IMR-90 (cell line): ENCODE measurements at places on chromosomes 1 and 21. TPM values are rescaled to one million over a fixed set of nuclear protein-coding genes. Genes with fewer than 3 reads are reported as not detected.

DNA sequence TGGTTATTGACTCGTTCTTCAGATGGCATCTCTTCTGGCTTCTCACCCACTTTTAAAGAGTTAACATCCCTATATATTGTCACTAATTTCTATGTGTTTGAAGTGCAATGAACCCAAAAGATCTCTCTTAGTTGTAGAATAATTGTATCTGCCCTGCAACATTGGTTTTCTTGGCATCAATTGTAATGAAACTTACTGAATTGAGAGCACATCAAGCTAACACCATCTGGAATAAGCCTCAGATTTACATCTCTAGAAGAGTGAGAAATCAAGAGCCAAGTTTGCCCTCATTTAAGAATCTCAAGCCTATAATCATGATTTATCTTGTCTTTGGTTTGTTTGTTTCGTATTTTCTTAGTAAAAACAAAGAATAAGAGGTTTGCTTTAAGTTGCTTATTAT, 372.6 kb upstream of the LRRC7 start:
- no peaks in the 10 kb centered on the region for H3K4me1 ChIP-seq
- no peaks in the 10 kb centered on the region for H3K27me3 ChIP-seq
- no peaks in the 10 kb centered on the region for H3K36me3 ChIP-seq
- H3K27ac ChIP-seq = no peak overlapping the region

GRCh38 chr1:242447689-242448088, 76.8 kb downstream of the PLD5 start:
- no peak overlapping the region for H3K27ac ChIP-seq
- H3K4me1 ChIP-seq = no peaks in the 10 kb centered on the region
- no peak for DNase-seq
- H3K36me3 ChIP-seq = no peaks in the 10 kb centered on the region

DNA sequence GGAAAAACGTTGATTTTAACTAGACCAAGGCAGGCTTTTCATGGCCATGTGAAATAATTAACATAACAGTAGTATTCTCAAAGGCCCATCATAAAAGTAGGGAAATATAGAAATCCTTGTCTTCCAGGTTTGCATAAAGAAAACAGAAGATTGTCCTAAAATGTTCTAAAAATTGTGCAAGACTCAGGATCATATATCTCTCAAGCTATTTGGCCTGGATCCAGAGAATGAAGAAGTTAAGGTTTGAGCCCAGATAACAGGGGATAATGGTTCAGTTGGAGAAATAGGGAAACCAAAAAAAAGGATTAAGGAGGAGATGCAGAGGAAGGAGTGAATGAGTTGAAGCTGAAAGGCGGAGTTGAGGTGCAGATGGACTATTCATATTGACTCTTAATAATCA, 555.5 kb upstream of the NR5A2 start:
- no peaks in the 10 kb centered on the region for H3K36me3 ChIP-seq
- no peaks in the 10 kb centered on the region for H3K4me1 ChIP-seq
- no peak overlapping the region for H3K4me3 ChIP-seq
- H3K27me3 ChIP-seq = no peaks in the 10 kb centered on the region
- no peak overlapping the region for H3K27ac ChIP-seq

DNA sequence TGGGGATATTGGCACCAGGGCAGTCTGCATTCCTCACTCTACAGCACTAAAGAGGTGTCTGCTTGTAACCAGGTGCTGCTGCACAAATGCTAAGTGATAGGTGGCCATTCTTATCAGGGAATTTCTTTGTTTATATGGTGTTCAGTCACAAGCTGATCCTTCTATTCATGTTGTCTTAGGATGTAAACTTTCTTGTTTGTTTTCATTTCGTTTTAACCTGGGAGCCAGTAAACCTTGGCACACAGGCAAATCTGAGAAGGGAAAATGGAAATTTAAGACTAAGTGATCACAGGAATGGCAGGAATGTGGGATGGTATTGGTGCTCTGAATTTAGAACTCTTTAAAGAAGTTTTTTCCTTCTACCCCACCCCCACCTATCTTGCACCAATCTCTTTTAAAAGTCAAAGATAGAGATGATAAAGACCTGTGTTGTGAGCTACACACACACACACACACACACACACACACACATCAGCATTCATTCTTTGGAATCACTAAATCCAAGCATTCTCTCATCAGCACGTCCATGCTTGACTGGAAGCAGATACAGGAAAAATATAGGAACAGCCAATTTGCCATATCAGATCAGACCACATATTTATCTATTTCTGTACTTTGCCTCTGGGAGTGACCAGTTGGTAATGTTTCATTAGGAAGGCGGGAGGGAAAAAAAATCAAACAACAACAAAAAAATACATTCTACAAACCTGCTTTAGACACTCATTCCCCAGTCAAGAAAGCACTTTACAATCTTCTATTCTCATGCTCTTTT, 451.4 kb upstream of the ADGRL2 start:
- no peaks in the 10 kb centered on the region for H3K36me3 ChIP-seq
- no peaks in the 10 kb centered on the region for H3K27me3 ChIP-seq
- H3K27ac ChIP-seq = no peak overlapping the region
- H3K4me1 ChIP-seq = no peaks in the 10 kb centered on the region

DNA sequence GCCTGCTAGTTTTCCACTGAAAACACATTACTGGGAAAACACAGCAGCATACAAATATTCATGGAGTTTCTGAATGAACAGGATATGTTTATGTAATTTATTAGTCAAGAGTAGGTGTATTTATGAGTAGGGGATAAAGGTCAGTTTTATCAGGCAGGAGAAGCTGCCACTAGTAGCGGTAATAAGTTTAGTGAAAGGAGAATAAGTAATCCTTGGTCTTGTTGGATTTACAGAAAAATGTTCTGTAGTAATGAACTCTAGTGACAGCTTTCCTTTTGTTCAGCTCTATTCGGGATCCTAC, 1.2 kb downstream of the MAST2 start:
- H3K4me1 ChIP-seq = peaks cover 5% of the 10 kb centered on the region
- H3K36me3 ChIP-seq = peaks cover 1% of the 10 kb centered on the region; the same call in 1 of the 2 replicates
- H3K27me3 ChIP-seq = no peaks in the 10 kb centered on the region
- no peak for DNase-seq

GRCh38 chr1:173424782-173425407, 52.2 kb upstream of the PRDX6 start:
- no peaks in the 10 kb centered on the region for H3K36me3 ChIP-seq
- H3K4me3 ChIP-seq = no peak overlapping the region
- no peaks in the 10 kb centered on the region for H3K27me3 ChIP-seq
- H3K27ac ChIP-seq = no peak overlapping the region
- DNase-seq = peak; percentile 8
- H3K4me1 ChIP-seq = peaks cover 4% of the 10 kb centered on the region; the same call in 1 of the 2 replicates

DNA sequence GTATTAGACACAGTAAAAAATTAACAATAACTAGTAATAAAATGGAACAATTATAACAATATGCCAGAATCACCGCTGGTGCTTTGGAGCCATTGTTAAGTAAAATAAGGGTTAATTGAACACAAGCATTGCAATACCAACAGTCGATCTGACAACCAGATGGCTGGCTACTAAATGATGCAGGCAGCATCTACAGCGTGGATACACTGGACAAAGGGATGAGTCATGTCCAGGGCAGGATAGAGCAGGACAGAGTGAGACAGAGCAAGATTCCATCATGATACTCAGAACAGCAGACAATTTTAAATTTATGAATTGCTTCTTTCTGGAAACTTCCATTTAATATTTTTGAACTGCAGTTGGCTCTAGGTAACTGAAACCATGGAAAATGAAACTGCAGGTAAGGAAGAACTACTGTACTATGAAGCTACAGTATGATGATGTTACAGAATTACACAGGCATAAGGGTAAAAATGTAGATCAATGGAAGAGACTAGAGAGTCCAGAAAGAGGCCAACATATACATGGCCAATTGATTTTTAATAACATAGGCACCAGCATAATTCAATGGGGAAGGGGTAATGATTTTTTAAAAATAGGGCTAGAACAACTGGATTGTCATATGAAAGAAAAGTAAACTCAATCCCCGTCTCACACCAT, 168.7 kb downstream of the RRAGC start:
- H3K4me1 ChIP-seq = no peaks in the 10 kb centered on the region
- no peak overlapping the region for H3K4me3 ChIP-seq
- no peaks in the 10 kb centered on the region for H3K36me3 ChIP-seq

DNA sequence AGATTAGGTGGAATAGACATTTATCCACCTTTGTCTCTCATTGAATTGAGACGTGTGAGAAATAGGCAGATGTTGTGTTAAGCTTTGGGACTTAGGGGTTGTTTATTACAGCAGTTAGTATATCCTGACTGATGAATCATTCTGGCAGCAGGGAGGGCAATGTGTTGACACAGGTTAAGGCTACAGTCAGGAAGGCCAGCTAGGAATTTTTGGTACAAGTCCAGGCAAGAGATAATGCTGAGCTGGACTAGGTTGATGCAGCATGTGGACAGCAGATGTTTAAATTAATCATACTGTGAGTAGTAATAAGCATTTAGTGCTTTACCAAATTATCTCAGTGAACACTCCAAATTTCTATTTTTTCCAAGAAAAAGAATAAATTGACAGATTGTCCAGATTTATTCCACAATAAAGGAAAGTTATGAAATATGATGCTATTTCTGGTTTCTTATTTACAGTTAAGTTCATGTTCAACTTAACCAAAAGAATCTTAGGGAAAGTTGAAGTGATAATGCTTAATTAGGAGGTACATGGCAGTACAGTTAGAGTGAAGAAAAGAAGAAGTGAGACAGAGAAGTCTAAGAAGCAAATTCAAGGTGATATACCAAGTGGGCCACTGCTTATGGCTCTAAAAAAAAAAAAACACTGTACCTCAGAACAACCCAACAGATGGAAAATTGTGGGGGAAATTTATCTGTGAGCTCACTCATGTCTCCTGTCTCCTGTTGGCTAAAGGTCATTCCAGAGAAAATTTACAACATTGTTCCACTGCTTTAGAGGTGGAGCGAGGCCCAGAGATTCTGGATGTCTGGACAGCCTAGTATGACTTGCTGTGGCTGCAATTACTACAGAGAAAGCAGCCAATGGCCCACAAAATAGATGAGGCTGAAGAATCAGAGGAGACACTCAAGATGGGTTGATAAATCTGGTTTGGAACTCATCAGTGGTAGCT, 102.7 kb upstream of the C21orf91 start:
- H3K4me3 ChIP-seq = no peak overlapping the region
- no peak overlapping the region for H3K27ac ChIP-seq
- H3K27me3 ChIP-seq = no peaks in the 10 kb centered on the region; the same call in 1 of the 2 replicates
- H3K36me3 ChIP-seq = no peaks in the 10 kb centered on the region
- 0 out of 2 replicates have a peak, but pooled peaks cover 1% of the 10 kb centered on the region for H3K4me1 ChIP-seq

GRCh38 chr21:33886321-33886720, 29.3 kb downstream of the ATP5PO start:
- no peak overlapping the region for H3K27ac ChIP-seq
- peaks cover 19% of the 10 kb centered on the region for H3K27me3 ChIP-seq
- H3K4me3 ChIP-seq = no peak overlapping the region
- no peaks in the 10 kb centered on the region for H3K36me3 ChIP-seq
- no peaks in the 10 kb centered on the region for H3K4me1 ChIP-seq

- H3K4me3 ChIP-seq = no peak overlapping the region
- peak; percentile 49 for DNase-seq
- peaks cover 2% of the 10 kb centered on the region; the same call in 1 of the 2 replicates for H3K27me3 ChIP-seq
- H3K36me3 ChIP-seq = no peaks in the 10 kb centered on the region
- no peak overlapping the region for H3K27ac ChIP-seq
These were observed 54.1 kb downstream of the KCNJ15 start for GRCh38 chr21:38310646-38311485.

DNA sequence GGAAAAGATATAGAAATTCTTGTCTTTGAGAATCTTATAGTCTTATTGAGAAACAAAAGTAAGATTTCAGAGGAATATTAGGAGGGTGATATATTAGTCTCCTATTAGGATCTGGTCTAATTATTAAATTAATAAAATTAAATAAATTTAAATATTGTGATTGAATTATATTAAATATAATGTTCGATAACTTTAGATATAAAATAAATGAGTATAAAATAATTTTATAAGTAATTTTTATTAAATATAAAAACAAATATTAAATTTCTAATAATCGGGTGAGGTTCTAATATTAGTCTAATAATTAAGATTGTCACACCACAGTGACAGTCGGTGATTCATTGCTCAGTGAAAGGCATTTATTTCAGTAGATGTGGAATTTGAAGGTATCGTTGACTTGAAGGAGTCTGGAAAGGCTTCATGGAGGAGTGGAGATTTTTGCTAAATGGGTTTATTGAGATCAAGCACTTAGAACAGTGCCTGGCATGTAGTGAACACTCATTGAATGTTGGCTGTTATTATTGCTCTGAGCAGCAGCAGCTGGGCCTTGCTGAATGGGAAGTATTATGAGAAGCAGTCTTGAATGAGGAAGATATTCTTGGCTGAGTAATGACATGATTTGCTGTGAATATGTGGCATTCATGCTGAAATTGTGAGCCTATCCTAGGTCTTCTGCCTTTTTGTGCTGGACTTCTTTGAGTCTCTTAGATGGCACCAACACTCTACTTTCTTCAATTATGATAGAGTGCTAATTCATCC, 74.6 kb downstream of the USP25 start:
- H3K4me3 ChIP-seq = no peak overlapping the region
- H3K27ac ChIP-seq = no peak overlapping the region
- no peak for DNase-seq
- H3K4me1 ChIP-seq = peaks cover 3% of the 10 kb centered on the region

DNA sequence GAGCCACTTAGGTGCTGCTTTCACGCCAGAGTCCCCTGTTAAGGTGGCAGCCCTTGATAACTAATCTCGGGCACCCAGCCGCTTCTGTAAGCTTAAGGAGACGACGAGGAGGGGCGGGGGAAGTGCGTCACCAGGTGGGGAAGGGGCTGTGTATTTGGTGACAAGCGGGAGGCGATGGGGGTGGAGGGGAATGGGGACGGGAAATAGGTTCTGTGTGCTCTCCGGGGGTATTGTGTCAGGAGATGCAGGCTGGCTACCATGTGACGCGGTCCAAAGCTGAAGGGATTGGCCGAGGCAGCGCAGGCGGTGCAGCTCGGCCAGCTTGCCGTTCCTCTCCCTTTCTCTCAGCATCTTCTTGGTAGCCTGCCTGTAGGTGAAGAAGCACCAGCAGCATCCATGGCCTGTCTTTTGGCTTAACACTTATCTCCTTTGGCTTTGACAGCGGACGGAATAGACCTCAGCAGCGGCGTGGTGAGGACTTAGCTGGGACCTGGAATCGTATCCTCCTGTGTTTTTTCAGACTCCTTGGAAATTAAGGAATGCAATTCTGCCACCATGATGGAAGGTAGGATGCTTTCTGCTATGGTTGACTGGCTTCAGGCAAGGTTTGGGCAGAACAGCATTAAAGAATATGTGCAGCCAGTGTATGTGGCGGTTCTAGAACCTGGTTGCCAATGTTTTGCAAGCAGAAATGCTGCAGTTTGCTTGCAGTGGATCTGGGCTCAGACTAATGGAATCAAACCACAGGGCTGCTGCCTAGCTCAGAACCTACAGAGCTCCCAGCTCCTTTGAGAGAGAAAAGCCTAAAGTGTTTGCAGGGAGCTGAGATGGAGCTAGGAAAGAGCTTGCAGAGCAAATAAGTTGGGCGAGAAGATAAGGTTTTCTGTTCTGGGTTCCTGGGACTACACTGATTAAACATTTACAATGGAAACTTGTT, at the start of gene SGIP1:
SGIP1 (plus strand) TSS at position 350 of the 937 bp plus-strand sequence; CDS start at position 556, 206 bp downstream.
- no peaks in the 10 kb centered on the region for H3K27me3 ChIP-seq
- DNase-seq = peak; percentile 88
- H3K27ac ChIP-seq = peak within 1 kb of the TSS; percentile 94
- H3K36me3 ChIP-seq = peaks cover 7% of the 10 kb centered on the region
- H3K4me3 ChIP-seq = peak within 1 kb of the TSS; percentile 80

- no peak overlapping the region for H3K4me3 ChIP-seq
- H3K27me3 ChIP-seq = no peaks in the 10 kb centered on the region
- no peak for DNase-seq
- 0 out of 2 replicates have a peak, but pooled peaks cover 2% of the 10 kb centered on the region for H3K4me1 ChIP-seq
- H3K27ac ChIP-seq = no peak overlapping the region
These were observed 16.0 kb downstream of the RBBP4 start for GRCh38 chr1:32666901-32667566.

NFASC gene
- total RNA-seq = 0.18 and 0.28 TPM in 2 replicates
